Pancreas (tissue), 10 donors: ENCODE measurements at places on chromosomes 13 and 19. TPM values are rescaled to one million over a fixed set of nuclear protein-coding genes. Genes with fewer than 3 reads are reported as not detected.

GRCh38 chr13:20637811-20638210 is 65.7 kb upstream of the IL17D start:
- H3K27ac ChIP-seq: no peak overlapping the region
- no peaks in the 10 kb centered on the region for H3K4me1 ChIP-seq
- H3K4me3 ChIP-seq: no peak overlapping the region
- no peaks in the 10 kb centered on the region for H3K27me3 ChIP-seq

DNA sequence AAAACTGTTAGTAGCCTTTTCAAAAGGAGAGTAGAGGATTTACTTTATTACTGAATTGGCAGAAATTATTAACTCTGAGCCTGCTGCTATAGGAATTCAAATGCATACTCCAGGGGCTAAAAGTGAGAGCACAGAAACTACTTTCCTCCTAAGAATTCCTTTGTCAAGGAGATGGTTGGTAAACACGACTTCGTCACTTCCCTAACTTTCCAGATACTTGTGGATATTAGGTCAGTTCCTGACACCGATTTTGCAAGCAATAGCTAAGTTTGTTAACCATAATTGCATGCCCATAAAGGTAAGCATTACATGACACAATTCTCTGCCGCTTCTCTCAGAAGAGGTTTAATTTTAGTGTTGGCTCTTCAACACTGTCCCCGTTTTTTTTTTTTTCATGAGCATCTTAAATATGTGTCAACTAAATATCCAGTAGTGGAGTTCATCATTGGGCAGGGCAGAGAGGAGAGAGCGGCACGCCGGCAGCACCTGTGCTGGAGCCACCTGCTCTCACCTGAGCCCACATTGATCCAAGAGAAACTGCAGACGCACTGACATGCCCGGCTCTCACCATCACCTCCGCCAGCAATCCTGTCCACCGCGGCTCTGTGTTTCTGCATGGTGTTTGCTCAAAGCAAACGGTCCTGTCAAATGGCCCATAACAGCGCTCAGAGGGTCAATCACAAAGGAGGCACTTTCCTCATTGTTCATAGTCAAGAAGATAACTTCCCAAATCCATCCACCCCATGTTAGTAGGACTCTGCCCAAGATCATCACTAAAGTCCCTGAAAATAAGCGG is 2.6 kb downstream of the MED26 start:
- H3K4me3 ChIP-seq: no peak overlapping the region
- no peaks in the 10 kb centered on the region for H3K36me3 ChIP-seq
- H3K27me3 ChIP-seq: no peaks in the 10 kb centered on the region
- H3K4me1 ChIP-seq: peaks cover 36% of the 10 kb centered on the region
- H3K27ac ChIP-seq: no peak overlapping the region
- DNase-seq: no peak

DNA sequence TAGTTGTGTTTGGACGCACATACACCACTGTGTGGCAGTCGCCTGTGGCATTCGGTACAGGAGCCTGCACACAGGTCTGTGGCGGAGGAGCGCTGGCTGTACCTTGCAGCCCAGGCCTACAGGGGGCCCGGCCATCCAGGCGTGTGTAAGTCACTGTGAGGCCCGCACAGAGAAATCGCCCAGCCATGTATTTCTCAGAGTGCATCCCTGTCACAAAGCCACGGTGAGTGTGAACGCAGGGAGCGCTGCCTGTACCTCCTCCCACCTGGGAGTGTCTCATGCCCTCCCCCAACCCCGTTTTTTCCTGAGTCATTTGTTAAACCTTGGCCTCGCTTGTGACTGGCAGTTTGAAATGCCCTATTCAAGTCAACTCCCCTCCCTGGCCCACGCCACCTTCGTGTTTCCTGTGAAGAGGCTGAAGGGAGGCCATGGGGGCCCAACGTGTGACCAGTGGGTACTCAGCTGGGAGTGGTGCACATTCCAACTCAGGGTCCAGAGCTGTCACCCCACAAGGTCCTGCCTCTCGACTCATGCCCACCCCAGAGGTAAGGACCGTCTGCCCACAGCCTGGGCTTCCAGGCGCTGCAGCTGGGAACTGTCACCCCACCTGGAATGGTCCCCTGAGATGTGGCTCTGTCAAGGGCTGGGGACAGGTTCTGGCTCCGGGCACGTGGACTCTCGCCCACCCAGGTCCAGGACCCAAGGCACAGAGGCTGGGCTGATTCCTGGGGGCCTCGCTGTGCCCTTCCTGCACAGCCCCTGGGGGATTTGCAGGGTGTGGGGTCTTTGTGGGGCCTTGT is 11.6 kb upstream of the RASA3 start:
- no peak overlapping the region for H3K4me3 ChIP-seq
- H3K27me3 ChIP-seq: no peaks in the 10 kb centered on the region
- peak; percentile 68 for DNase-seq
- peak overlapping the region; percentile 67 for H3K27ac ChIP-seq

DNA sequence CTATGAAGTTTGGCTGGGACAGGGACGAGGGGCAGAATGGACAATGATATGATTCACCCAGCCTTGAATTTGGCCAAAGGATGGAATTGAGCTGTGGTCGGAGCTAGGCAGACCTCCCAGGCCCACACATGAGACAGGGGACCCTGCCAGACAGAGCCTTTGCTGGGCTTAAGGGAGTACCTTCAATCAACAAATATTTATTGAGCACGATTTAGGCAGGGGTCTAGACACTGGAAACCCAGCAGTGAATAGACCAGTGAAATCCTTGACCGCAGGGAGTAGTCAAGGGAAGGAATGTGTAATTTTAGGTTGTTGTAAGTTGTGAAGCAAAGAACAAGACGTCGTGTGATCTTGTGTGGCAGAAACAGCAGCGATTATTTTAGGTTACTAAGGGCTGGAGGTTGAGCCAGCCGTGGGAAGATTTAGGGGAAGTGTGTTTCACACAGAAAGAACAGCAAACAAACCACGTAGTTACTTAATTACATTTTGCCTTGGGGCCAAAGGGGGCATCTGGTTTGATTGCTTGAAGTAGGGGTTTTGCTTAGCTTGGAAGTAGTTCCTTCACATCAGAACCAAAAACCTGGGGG is 16.9 kb upstream of the AP1M2 start:
- H3K27ac ChIP-seq: peak overlapping the region; percentile 68
- H3K4me3 ChIP-seq: no peak overlapping the region
- no peaks in the 10 kb centered on the region for H3K36me3 ChIP-seq
- peaks cover 24% of the 10 kb centered on the region for H3K4me1 ChIP-seq
- H3K27me3 ChIP-seq: no peaks in the 10 kb centered on the region

DNA sequence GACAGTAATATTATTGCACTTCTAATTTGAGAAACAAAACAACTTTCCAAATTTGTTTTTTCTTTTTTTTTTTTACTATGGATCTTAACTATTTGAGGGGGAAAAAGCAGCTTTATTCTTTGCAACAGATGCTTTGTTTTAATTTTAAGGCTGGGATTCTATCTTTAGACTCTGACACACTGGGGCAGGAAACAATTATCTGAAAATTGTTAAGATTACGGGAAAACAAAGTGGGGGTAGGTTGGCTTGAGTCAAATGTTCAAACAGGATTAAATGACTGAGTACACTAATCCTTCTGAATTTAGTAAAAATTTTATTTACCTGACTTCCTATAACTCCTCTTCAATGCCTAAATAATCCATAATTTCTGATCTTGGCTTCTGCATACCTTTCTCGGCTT is 543.2 kb downstream of the SLITRK6 start:
- H3K27me3 ChIP-seq: no peaks in the 10 kb centered on the region
- no peaks in the 10 kb centered on the region for H3K4me1 ChIP-seq
- no peaks in the 10 kb centered on the region for H3K36me3 ChIP-seq
- no peak overlapping the region for H3K27ac ChIP-seq
- H3K4me3 ChIP-seq: no peak overlapping the region

DNA sequence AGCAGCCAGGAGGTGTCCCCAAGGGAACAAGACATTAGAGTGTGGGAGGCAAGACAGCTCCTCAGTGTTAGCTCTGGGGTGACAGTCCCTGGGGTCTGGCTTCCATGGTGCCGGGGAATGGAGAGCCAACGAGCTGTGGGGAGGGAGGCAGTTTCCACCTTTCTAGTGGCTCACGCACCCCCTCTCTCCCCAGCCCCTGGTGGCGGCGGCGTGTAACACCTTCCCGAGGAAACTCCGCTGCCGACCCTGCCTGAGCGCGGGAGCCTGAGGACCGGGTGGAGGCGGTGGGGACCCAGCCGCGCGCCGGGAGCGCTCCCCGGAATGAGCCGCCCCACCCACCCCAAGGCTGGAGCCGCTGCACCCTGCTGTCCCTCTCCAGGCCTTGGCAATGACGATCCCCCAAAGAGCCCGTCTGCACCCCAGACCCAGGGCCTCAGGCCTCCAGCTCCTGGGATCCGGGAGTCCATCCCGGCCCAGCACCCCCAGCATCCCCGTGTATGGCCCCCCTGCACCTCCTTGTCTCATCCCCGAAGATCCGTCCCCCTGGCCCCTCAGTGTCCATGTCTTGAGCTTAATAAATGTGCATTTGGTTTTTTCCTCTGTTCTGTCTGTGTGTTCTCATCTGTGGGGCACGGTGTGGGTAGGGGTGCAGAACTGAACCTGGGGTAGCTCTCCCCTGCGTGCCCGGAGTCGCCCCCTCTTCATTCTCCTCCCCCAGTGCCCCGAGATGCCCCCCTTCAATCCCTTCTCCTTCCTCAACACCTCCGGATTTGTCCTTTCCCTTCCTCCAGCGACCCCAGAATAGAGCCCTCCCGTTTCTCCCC is 622 bp upstream of the FXYD5 start:
- H3K4me1 ChIP-seq: no peaks in the 10 kb centered on the region
- no peak overlapping the region for H3K27ac ChIP-seq
- H3K4me3 ChIP-seq: peak overlapping the region; percentile 48
- H3K36me3 ChIP-seq: no peaks in the 10 kb centered on the region

DNA sequence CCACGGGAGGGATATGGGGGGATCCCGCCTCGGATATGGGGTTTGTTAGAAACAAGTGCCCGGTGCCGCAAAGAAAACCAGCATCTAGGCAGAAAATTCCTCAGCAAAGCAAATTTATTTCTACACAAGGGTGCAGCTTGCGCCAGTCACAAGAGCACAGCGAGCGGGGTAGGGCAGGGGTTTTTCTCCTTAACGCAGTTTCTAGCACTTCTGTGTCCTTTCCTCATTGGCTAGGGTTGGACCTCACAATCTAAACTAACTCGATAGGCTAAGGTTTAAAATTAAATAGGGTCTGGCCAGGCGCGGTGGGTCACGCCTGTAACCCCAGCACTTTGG is 595 bp downstream of the ZNF440 start:
- H3K36me3 ChIP-seq: no peaks in the 10 kb centered on the region
- no peak for DNase-seq
- H3K27me3 ChIP-seq: no peaks in the 10 kb centered on the region

- no peak overlapping the region for H3K4me3 ChIP-seq
- peak overlapping the region; percentile 80 for H3K27ac ChIP-seq
- H3K27me3 ChIP-seq: no peaks in the 10 kb centered on the region
- DNase-seq: no peak
These were observed 11.4 kb upstream of the USP12 start for GRCh38 chr13:27182844-27183497.

DNA sequence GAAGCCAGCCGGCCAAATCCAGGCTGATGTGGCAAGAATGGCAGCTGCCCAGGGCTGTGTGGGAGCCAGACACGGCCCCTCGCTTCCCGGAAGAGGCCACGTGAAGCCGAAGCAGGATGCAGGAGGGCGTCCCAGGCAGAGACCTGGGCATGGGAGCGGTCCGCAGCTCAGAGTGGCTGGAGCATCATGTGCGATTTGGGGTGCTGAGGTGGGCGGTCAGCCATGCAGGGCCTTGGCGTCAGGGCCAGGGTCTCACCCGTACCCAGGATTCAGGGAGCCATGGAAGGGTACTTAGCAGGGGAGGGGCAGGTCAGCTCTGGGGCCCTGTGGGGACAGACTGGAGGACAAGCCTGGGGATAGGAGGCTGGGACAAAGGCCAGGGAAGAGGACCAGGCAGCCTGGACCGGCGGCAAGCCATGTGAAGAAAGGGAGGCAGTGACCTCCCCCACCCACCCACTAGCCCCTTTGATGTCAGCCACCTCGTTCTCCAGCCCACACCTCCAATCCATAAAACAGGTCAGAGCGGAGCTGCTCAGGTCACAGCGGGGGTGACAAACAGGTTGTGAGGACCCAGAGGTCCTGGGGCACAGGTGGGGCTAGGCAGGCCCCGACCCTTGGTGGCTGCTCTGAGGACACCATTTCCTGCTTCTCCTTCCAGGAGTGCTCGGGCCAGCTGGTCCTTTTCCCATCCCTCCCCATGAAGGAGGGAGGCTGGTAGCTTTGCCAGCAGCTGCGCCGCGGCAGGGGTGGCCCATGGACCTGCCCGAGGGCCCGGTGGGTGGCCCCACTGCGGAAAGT is 2.3 kb downstream of the KASH5 start:
- no peaks in the 10 kb centered on the region for H3K36me3 ChIP-seq
- H3K4me1 ChIP-seq: peaks cover 5% of the 10 kb centered on the region
- peak; percentile 94 for DNase-seq
- H3K27ac ChIP-seq: peak overlapping the region; percentile 85
- no peaks in the 10 kb centered on the region for H3K27me3 ChIP-seq

DNA sequence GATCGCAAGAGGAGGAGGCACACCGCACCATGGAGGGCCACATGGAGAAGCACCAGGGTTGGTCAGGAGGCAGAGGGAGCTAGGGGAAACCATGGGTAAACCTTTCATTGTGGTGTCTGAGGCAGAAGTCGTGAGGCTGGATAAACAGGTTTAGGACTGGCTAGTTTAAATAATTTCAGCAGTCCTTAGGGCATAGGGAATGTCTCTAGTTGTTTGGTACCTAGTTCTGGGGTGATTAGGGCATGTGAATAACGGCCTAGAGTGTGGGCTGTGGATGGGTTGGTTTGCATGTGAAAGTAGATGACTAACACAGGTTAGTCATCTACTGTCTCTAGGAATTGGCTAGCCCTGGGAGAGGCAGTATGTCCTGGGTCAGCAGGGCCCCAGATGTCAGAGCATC is 102.3 kb downstream of the STOML3 start:
- no peak overlapping the region for H3K27ac ChIP-seq
- DNase-seq: no peak
- no peaks in the 10 kb centered on the region for H3K36me3 ChIP-seq
- no peaks in the 10 kb centered on the region for H3K27me3 ChIP-seq
- H3K4me3 ChIP-seq: no peak overlapping the region

- H3K36me3 ChIP-seq: no peaks in the 10 kb centered on the region
- no peak overlapping the region for H3K4me3 ChIP-seq
- no peak for DNase-seq
- H3K27ac ChIP-seq: peak overlapping the region; percentile 34
- H3K27me3 ChIP-seq: no peaks in the 10 kb centered on the region
These were observed 67.3 kb downstream of the ATP11A start for GRCh38 chr13:112756967-112757758.

- H3K27me3 ChIP-seq: no peaks in the 10 kb centered on the region
- no peaks in the 10 kb centered on the region for H3K36me3 ChIP-seq
- no peak for DNase-seq
- peaks cover 3% of the 10 kb centered on the region for H3K4me1 ChIP-seq
These were observed 519 bp downstream of the PTPRS start for GRCh38 chr19:5339950-5340636.

DNA sequence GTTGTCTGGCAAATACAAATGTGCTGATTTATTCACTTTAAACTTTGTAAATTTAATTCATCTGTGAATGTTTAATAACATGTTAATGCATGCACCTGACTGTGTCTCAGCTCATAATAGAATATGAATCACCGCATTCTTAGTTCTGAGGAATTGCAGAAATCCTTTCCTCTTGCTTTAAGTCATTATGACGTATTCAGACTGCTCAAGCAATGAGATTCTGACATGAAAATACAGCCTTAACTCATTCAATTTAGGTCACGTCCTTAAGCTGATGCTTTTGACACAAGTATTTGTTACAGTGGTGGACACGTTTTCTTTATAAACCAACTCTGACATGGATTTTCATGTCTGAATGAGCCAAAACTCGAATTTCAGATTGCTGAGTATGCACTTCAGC is 541.0 kb upstream of the KLF12 start:
- no peaks in the 10 kb centered on the region for H3K4me1 ChIP-seq
- no peaks in the 10 kb centered on the region for H3K27me3 ChIP-seq

The TTC9B gene
- total RNA-seq: not detected

The POU2F2 gene
- total RNA-seq: 0.56 TPM

The CGB5 gene
- not detected for total RNA-seq

The AKAP11 gene
- total RNA-seq: 9.2 TPM

The PDE4C gene
- 0.12 TPM for total RNA-seq

The KLK15 gene
- total RNA-seq: not detected
